Stimulated activated CD4-positive, alpha-beta T cell treated with anti-CD3 and anti-CD28 coated beads, TNF-alpha, amount 100 ng/mL, for 4 hours (primary cell): ENCODE measurements at places on chromosomes 3 and 15.

GRCh38 chr15:50747523-50747922, 18.0 kb downstream of the SPPL2A start:
- no peak for DNase-seq

DNA sequence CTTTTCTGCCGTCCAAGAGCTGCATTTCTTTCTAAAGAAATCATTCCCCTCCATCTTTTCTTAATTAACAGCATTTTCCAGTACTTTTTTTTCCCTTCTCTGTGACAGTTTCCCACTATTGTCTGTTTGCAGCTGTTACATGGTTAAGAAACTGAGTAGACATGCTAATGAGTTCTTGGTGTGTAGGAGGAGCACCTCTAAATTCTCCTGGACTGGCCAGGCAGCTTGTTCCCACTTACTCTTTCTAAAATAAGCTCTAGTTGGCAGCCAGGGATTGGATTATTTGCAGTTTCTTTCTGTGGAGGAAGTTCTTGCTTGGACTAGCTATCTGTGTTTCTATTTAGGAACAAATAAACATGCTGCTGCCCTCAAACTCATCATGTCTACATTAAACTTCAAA, 235.1 kb upstream of the GAP43 start:
- no peak for DNase-seq

DNA sequence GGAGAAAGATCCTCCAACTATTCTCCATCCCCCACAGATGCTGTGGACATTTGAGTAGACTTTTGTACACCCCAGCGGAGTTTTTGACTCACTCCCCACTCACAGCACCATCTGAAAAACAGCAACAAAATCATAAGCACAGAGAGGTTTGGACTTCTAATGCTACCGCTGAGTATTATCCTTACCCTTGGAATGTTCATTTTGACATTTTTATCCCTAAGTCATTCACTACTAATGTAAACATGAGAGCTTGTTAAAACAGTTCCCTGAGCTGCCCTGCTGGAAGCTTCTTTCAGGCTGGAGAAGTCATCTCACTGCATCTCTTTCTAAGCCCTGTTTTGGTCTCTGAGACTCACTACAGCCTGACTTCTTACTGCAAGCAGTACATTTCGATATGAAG, 1045.9 kb downstream of the MCTP2 start:
- no peak for DNase-seq

GRCh38 chr15:40982855-40983254, 29.6 kb downstream of the CHAC1 start:
- no peak for DNase-seq

GRCh38 chr3:101509811-101510210, 3.2 kb downstream of the SENP7 start:
- no peak for DNase-seq
